Stimulated activated CD4-positive, alpha-beta T cell treated with anti-CD3 and anti-CD28 coated beads, Interleukin-15, amount 100 ng/mL, for 1 hour (primary cell): ENCODE measurements at places on chromosomes 5 and 9.
A peak's percentile ranks its signal among the peaks of the same experiment; 100 is the strongest.

- no peak for DNase-seq
Observed at GRCh38 chr5:177010153-177010552, 3.6 kb upstream of the UIMC1 start.

DNA sequence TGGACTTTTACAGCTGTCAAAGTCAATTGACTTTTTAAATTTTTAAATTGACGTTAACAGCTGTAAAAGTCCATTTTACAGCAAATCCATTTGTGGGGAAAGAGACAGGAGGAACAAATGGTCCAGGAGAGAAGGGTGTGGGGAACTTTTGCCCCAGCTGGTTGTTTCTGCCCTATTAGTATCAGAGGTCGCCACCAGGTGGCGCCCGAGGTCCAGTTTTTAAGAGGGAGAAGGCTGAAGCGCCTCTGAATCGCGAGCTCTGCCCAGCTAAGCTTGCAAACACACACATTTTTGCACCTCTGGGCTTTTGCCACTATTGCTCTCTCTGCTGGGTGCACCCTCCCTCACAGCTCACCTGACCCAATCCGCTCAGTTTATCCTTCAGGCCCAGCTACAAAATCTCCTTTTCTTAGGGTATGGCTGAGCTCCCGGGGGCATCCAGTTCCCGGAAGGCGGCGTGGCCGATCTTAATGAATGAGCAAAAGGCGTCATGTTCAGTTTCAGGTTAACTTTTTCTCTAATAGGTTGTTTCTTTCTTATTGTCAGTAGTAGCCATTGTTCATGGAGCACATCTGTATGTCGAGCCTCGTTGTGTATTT lies 6.3 kb upstream of the TTLL11 start:
- DNase-seq: peak; percentile 55

DNA sequence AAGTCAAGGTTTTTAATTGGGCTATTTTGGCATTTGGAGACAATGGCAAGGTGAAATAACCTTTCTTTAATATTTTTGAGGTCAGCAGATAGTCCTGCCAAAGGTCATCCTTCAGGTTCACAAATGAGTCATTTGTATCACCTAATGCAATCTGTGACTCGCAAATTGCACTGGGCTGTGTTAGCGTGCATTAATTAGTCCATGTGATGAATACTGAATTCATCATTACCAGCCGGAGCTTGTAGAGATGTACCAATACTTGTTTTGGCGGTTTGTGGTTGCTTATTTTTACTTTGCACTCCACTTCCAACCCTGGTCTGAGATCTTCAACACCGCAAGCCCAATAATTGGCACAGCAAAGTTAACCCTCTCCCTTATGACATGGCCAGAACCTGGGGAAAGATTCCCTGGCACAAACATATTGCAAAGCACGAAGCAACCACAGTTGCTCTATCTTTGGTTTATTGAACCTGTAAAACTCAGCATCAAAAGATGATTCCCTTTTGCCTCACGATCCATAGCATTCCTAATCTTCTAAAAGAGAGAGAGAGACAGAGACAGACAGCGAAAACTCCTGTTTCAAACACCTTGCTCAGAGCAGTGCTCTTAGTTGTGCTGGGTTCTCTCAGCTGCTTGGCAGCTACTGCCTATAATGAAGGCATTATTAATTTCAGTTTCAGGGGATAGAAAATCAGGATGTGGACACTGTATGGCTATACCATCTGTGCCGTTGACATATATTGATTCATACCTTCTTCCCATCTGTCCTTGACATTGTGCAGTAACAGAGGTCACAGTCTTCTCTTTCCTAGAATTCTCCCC lies 178.1 kb downstream of the EBF1 start:
- no peak for DNase-seq

DNA sequence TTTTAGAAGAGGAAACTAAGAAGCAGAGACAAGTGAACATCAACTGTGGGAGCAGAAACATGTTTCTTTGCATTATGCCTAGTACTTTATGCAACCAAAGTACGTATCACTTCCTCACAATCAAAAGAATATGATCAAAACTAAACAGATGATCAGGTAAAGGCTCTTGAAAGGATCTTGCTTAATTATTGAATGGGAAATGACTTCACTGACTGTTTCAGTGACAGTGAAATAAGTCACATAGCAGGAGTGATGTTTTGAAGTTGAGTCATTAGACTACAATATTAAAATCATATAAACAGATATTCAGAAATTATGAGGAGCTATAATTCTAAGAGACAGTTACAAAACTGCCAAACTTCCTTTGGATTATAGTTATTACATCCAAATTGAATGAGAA lies 527.3 kb downstream of the MTRR start:
- no peak for DNase-seq

GRCh38 chr5:39742916-39743315 lies 318.1 kb upstream of the DAB2 start:
- DNase-seq: no peak

DNA sequence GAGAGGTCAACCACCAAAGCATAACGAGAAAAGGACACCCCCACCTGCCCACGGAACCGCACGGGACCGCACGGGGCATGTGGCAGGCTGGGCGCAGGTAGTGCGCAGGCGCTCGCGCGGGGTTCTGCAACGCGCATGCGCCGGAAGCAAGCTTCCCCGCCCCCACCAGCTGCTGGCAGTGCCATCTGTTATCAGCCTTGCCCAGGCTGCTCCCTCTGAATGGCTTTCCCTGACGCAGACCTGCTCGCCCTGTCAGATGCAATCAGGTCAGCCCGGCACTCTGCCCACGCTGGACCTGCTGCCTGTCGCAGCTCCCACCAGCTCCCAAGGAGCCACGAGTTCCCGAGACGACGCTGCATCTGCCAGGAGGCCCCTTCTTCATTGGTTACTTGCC lies 22.8 kb downstream of the PTCH1 start:
- no peak for DNase-seq

DNA sequence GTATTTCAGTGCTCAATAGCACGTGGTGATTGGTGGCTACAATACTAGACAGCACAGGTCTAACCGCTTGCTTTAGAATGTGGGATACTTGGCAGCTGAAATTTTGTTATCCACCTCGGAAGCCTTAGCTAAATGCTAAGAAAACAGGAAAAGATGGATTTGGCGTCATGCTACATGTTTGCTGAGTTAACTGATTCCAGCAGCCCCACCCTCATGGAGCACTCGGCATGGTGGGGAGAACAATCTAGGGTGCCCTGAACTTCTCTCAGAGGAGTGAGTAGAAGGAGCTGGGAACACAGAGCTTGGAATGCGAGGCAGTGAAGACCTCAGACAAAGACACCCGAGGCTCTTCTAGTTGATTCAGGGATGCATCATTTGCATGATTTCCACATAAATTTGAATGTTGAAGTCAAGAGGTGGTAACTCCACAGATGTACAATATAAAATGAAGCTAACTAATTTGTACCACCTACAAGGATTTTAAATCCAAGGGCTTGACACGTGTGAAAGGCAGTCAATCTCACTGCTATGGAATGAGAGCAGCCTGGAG lies 145.1 kb upstream of the FSTL4 start:
- DNase-seq: no peak

DNA sequence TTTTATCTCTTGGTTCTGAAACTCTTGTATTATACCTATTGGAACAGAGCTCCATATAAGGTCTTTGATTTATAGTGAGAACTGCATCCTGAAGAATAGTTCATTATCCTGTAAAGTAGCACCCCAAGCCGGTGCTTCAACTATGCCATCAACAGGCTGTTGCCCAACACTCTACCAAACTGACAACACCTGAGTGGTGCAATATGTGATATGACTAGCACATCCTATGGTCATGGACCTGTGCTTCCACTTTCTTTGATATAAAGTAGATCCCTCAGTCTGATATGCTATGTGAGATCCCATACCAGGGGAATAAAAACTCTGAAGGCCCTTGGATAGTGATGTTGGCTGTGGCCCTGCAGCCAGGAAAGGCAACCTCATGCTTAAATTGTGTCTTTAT lies 15.8 kb downstream of the CSF2 start:
- DNase-seq: no peak

DNA sequence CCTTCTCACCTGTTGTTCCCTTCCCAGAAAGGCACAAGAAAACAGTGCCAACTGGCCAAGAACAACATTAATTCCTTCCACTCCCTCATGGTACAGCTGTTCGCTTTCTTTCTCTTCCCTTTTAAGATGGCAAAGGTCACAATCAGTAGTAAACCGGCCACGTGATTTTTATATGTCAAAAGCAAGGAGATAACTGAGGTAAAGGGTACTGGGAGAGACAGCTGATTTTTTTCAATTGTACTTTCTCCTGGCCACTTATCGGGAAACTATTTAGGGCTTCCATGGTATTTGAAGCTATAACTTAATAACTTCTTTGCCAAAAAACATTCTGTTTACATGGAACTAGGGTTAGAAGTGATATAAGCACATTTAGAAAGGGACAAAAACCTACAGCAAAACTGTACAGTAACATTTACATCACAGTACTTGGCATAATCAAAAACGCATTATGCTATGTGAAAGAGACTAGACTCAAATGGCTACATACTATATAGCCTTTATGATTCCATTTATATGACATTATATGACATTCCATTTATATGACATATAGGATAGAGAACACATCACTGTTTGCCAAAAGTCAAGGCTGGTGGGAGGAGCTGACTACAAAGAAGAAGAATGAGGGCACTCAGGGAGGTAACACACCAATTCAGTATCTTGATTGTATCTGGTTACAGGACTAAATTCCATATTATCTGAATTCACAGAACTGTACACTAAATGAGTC lies 24.8 kb downstream of the PLPP1 start:
- no peak for DNase-seq

DNA sequence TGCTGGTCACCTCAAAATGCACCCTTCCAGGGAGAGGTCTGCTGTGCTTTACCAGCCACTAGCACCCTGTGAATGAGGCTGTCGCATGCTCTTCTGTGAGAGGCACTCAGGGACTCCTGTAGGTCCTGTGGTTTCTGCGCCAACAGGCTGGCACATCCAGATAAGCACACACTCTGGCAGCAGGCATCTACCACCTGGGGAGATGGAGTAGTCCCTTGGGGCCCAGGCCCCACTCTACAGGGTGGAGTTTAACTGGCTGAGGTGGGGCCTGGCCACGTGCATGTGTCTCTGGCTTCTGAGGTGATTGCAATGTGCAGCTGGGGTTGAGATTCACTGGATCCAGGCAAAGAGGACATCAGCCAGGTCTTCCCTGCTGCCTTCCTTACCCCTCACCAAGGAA lies 32.3 kb downstream of the TMEM174 start:
- no peak for DNase-seq

DNA sequence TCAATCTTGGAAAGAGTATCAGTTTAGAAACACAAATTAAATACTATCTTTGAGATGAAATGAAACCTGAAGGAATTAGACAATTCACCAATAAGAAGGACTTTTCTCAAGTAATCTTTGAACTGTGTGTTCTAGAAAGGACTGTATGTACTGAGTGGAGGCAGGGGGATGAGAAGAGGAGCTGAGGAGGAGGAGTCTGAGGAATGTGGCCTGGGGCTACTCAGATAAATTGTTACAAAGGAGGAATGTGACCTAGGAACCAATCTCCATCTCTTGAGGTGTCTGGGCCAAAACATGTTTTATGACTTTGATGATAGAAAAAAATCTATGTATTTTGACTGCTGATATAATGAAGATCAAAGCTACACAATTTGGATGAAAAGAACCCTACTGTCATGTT lies 124.3 kb upstream of the ANKRD55 start:
- DNase-seq: no peak

- DNase-seq: no peak
Observed at GRCh38 chr9:77864211-77864889, 167.3 kb downstream of the GNAQ start.

DNA sequence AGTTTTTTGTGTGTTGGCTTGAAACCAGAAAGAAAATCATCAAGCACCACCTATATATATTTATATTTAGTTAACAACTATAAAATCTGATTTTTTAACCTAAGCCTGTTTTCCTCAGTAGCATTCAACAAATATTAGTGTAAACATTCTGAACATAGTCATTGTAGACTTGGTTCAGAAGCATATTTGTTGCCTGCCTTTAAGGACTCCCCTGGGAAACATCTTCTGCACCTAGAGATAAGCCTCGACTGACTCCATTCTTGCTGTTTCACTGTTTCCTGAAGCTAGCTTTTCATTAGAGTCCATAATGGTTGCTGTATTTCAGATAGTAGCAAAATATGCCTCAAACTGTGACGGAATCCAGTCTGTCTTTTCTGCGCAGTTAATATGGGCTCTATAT lies 123.5 kb downstream of the TRIO start:
- DNase-seq: no peak

DNA sequence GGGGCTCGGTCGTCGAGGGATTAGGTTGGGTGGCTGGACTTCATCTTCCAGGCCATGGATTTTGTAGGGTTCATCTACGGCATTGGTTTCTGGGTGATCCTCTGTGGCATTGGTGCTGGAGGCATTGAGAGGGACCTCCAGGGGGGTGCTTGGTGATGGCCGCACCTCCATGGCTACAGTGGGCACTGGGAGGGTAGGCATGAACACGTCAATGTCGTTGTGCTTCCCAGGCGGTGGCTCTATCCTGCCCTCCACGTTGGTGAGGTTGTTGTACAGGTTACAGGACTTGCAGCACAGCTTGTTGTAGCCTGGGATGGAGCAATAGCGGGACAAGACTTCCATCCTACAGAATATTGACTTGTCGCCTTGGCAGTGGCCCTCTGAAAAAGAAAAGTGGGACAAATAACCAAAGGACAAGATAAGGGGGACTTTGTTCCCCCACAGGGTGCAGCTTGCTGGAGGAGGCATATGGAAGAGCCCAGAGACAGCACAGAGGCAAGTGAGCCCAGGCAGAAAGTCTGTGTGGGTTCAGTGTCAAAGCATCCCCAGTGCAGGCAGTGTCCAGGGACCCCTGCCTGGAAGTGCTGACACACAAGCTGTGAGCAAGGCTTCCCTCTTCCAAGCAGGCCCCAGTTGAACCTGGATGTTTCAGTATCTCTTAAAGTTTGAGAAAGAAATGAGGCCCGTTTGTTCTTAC lies 53.9 kb downstream of the ZNF354C start:
- no peak for DNase-seq

DNA sequence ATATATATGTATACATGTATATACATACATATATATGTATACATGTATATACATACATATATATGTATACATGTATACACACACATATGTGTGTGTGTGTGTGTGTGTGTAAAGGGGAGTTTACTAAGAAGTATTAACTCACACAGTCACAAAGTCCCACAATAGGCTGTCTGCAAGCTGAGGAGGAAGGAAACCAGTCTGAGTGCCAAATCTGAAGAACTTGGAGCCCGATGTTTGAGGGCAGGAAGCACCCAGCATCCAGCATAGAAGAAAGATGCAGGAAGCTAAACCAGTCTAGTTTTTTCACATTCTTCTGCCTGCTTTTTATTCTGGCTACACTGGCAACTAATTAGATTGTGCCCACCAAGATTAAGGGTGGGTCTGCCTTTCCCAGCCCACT lies 591.5 kb downstream of the PRR16 start:
- no peak for DNase-seq
